ENCODE measurements at places on chromosomes 3 and 15.

GRCh38 chr3:96779810-96780209 lies 34.6 kb upstream of the EPHA6 start:
- DNase-seq, result no peak

DNA sequence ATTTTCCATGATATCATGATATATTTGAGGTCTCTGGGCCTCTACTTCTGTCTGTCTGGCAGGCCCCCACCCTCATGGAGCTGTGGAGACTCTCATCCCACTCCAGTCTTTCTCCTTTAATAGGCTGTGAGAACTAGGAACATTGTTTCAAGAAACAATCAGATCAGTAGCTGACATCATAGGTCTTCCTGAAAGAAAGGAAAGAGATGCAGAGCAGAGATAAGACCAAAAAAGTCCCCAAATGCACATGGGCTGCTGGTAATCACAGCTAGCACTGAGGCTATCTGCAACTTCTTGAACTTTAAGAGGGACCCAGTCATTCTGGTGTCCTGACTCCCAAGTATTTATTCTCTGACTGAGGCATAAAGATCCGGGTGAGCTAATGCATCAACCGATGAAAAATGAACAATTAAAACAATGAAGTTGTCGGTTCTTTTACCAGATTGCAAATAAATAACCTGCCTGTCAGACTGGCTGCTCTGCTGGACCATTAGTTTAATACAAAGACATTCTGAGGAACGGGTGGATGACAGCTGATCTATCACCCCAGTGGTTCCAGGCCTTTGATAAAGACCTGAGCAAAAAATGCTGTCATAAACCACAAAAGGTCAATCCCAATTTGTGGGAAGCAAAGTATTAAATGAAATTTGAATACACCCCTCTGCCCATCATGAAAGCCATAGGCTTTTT lies 780.8 kb upstream of the GOLIM4 start:
- DNase-seq, result no peak

DNA sequence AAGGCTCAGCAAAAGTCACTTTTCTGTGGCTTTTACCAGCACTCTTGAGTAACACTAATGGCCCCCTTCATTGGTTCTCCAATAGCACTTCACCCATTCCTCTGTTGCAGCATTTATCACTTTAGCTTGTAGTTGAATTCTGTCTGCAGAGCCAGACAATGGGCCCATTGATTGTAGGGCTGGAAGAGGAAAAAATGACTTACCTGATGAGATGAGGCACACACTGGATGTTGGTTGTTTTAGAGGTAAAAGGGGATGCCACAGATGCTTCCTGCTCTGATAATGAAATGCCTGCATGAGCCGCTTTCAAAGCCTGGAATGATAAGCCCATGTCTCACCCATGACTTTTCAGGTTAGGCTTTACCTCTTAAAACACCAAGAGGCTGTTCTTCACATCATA lies 64.3 kb downstream of the PLAAT1 start:
- DNase-seq, result no peak

DNA sequence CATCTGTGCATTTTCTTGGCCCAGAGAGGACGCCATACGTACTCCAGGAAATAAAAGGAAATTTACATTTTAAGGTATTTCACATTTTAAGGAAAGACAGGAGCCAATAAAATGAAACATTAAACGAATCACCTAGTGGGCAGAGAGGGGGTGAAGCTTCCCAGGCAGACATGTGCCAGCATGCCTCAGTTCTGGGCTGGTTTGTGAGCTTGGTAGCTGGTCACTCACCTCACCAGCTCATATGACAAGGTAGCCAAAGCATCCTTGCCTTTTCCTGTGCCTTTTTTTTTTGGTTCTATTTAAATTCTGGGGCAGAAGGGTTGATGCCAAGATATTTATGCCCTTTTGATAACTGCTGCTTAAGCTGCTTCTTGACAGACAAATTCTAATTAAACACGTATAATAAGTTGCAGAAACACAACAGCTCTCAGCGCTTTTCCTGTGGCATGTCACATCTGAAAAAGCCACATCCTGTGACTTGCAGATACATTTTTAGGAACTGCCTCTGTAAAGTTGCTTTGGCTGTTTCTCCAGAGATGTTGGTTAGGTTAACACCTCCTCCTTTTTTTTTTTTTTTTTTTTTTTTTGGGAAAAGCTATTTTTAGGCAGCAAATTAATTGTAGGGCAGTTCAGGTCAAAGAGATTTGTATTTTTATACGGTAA lies 218.6 kb downstream of the PDCD6IP start:
- no peak for DNase-seq

GRCh38 chr3:12681089-12681942 lies 17.4 kb upstream of the RAF1 start:
- DNase-seq, result no peak

DNA sequence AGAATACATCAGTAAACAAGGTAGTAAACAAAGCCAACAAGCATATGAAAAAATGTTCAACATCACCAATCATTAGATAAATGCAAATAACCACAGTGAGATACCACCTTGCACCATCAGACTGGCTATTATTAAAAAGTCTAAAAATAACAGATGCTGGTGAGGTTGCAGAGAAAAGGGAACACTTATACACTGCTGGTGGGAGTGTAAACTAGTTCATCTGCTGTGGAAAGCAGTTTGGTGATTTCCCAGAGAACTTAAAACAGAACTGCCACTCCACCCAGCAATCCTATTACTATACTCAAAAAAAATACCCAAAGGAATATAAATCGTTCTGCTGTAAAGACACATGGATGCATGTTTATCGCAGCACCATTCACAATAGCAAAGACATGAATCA lies 30.3 kb upstream of the ZBTB38 start:
- no peak for DNase-seq

Measured in NCI-H1105 treated with DMSO at 0.1 percent for 48 hours (cell line).